Stimulated activated CD8-positive, alpha-beta memory T cell treated with anti-CD3 and anti-CD28 coated beads, Interleukin-12 subunit alpha, Interleukin-12 subunit beta, amount 100 ng/mL, for 1 hour (primary cell): ENCODE measurements at places on chromosomes 5 and 9.

GRCh38 chr9:72864327-72864726, 88.5 kb downstream of the ALDH1A1 start:
- DNase-seq: no peak

GRCh38 chr5:140025736-140026135, 17.4 kb downstream of the NRG2 start:
- DNase-seq: no peak

GRCh38 chr5:105283134-105283533, 1720.5 kb upstream of the NUDT12 start:
- no peak for DNase-seq

DNA sequence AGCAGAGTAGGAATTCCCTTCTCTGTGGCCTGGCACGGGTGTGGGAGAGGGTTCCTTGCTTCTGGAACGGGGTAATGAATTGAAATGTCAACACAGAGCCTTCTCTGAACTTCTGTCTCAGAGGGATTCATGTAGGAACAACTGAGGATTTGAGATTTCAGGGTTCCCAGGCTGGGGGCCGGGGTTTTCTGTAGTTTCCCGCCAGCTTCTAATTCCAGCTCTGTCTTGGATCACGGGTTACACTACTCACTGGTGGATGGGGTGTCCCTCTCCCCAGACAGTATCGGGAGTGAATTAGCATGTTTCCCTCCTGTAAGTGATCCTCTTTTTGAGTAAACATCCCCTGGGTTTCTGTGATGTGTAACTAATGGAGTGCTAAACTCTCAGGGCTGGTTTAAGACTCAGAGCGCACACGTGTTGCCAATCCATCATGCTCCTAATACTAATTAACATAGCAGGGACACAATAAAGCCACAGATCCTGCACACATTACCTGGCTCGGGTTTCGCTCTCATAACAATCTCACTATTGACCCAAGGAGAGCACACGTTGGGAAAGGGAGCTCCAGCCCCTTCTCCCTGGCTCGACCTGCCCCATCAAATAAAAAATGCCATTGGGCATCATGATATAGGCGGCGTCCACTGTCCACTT, 18.1 kb upstream of the DMRT2 start:
- DNase-seq: no peak

GRCh38 chr5:86861512-86861911, 243.8 kb downstream of the COX7C start:
- no peak for DNase-seq

DNA sequence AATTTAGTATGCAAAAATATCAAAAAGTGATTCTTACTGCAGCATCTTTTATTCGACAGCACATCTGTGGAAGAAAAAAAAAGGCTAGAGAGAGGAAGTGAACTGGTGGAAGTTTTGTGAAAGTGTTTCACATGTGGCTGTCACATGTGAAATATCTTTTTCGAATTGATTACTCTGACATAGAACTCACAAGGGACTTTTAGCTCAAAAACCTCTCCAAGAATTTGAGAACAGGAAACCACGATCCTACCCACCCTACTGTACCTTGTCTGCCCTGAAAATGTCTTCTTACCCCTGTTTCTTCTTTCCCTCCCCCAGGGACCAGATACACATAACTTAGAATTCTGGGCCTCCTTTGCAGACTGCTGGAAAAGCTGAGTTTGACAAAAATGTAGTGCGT, 106.5 kb upstream of the PRRC1 start:
- no peak for DNase-seq

DNA sequence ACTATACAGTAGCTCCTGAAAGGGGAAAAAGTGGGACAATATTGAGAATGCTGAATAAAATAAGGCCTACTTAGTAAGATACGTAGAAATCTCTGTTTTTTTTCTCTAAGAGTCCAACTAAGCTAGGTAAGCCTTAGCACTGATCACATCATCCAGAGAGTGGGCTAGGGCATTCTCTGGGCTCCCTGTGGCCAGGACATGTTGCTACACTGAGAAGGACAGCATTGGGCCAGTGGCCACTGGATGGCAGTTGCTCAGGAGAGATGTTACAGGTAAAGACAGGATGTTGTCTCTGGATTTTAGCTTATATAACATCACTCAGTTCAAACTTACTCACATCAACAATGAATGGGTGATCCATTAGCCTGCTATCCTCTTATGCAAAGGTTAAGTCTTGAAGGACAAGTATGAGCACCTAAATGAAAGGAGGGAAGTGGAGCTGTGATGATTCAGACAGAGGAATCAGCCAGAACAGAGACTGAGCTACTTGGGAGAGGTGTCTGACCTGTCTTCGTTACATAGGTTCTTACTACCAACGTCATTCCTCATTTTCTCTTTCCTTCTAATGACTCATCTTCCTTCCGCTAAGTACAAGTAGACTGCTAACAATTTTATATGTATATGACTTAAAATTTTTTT, 226.6 kb upstream of the ADCY2 start:
- DNase-seq: no peak

GRCh38 chr9:132049323-132049882, 30.3 kb downstream of the MED27 start:
- DNase-seq: no peak

- no peak for DNase-seq
Measured at GRCh38 chr5:133292300-133292699, 240.5 kb downstream of the HSPA4 start.

DNA sequence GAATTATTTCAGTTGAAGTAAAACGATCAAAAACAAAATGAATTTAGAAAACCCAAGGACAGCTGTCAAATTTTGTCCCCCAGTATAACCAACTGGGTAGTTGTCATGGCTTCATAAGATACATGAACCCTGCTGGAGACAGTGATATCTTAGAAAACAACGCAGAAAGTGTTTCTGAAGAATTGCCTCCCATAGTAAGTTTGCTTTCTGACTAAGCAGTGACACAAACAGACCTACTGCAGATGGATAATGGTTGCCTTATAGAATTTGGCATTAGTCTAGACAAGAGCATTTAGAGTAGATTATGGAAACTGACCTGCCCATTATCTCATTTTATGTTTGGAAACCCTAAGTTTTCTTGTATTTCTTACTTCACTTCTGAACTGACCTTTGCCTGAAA, 187.7 kb upstream of the KCNN2 start:
- no peak for DNase-seq

DNA sequence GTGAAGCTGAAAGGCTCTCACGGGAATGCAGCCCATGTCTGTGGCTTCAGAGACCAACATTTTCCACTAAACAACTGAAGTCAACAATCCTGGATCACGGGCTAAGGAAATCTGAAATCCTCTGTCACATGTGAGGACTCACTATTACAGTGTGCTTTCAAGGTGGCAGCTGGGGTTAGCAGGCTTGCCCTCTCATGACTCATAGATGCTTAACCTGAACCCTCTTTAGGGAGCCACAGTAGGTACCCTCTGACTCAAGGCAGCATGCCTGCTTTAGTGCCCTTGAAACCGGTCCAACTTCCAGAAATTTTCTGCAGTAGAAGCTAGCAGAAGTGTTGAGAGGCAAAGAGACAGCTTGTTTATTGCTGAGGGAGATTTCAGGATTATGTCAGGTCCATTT, 232.5 kb downstream of the GABRB2 start:
- DNase-seq: no peak

GRCh38 chr9:36146651-36147050, 10.1 kb downstream of the GLIPR2 start:
- no peak for DNase-seq

GRCh38 chr5:120740989-120741388, 276.9 kb downstream of the PRR16 start:
- no peak for DNase-seq

- no peak for DNase-seq
Measured at GRCh38 chr9:101470021-101470420, 34.4 kb upstream of the ALDOB start.

DNA sequence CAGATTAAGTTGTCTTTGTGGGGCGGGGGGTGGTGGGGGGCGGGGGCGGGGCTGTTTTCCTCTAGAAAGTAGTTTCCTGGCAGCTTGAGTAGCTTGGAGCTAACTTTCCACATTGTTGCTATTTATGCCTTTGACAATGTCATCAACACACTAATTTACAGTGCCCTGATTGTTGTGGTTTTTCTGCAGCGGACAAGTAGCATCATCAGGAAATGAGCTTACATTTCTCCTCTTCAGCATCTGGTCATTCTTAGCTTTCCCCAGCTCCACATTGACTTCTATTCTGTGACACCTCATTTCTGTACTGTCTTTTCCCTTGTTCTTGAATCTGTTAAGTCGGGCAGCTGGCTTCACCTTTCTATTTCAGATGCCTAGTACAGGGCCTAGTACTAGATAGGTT, 112.3 kb upstream of the RAD23B start:
- no peak for DNase-seq

DNA sequence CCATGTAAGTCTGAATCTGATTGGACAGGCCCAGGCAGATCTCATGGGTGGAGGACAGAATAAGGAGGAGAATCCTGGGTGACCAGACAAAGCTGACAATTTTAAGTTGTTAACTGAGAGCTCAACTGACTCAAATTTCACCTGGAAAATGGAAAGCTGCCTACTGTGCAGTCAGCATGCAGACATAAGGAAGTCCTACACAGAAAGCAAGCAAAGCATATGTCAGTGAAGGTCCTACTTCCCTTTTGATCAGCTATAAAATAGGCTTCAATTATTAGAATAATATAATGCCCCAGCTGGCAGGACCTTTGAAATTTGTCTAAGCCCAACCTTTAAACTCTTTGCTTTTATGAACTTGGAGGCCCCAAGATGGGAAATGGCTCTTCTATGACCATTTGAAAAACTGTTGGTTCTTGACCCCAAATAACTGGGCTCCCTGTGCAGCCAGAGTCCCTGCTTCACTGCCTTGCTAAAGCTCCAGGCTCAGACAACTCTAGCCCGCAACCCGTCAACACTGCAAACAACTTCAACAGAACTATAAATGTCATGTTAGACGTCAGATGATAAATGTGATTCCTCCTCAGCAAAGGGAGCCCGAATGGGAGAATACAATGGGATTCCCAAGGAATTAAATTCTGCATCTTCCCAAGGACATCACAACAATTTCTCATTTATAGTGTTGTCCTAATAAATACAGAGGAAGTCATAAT, 118.9 kb upstream of the ADRA1B start:
- no peak for DNase-seq

DNA sequence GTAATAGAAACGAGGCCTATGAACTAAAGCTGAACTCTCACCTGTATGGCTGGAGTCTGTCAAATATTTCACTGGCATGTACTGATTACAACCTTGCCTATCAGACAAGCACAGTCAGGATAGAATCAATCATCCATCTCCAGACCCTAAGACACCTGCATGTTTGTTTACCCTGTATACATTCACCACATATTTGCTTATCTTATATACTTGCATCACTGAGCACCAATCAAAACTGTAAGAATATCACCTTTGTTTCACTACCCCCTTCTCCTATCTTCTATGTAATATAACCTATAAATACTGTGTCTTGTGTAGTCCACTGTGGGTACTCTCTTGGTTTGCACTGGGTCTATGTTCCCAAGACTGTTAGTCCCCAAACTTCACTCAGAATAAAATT, 1085.7 kb downstream of the TAF11L14 start:
- no peak for DNase-seq

- no peak for DNase-seq
Measured at GRCh38 chr5:17113174-17113958, 104.1 kb upstream of the BASP1 start.

DNA sequence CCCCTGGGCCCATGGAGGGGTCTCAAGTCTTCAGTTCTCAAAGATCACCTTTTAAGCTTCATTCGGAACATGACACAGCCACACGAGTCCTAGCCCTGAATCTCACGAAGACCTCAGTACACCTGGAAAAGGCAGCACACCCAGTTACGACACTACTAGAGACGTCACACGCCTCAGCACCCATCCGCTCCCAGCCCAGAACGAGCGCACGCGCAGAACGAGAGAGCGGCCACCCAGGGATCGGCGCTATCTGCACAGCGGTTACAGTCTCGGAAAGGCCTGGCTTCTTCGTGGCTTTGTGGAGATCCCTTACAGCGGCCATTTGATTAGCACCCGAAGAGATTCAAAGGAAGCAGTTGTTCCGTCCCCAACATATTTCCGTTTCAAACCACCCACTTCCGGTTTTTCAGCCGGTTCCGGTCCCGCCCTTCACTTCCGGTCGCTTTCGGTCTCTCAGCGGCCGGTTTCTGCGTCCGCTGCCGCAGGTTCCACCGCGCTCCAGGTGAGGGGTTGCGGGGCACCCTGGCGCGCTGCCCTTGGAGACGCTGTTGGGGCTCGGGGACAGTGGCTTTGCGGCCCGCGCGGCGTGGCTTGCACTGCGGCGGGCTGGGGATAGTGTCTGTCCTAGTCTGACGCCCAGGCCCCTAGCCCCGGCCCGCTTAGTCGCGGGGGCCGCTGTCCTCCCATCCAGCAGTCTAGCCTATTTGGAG, at the start of gene UBLCP1:
Gene UBLCP1, plus strand, starts transcription at position 432 of the 710 bp plus-strand sequence. CDS start 5,626 bp downstream, outside the sequence.
- peak; percentile 70 for DNase-seq
